ENCODE measurements at places on chromosomes 11 and 22.

- no peak for DNase-seq
These were observed 13.9 kb upstream of the GAL start for GRCh38 chr11:68670208-68670992.

- DNase-seq: no peak
These were observed 297.3 kb downstream of the TBC1D22A start for GRCh38 chr22:47059701-47060161.

GRCh38 chr22:29163808-29164207 lies 41.9 kb upstream of the EMID1 start:
- no peak for DNase-seq

GRCh38 chr11:29343465-29344333 lies 673.1 kb downstream of the KCNA4 start:
- peak; percentile 56 for DNase-seq

- no peak for DNase-seq
These were observed 17.6 kb upstream of the CD81 start for GRCh38 chr11:2359557-2359956.

DNA sequence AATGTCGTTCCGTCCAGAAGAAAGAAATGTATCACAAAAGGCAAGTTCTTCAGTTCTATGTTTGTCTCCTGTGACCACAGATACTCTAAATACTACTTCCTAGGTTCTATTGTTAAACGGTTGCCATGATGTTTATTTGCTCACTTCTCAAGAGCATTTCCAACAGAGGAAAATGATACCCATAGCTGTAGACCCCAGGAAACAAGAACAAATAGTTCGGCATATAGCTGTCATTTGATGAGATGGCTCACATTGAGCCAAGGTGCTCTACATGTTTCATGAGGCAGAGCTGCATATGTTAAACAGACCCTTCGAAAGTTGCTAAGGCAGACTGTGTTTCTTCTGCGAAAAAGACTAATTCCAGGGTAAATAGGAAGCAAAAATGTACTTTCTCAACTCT lies 15.4 kb upstream of the ANGPTL5 start:
- DNase-seq: no peak

GRCh38 chr22:46866591-46866990 lies 104.1 kb downstream of the TBC1D22A start:
- peak; percentile 92 for DNase-seq

DNA sequence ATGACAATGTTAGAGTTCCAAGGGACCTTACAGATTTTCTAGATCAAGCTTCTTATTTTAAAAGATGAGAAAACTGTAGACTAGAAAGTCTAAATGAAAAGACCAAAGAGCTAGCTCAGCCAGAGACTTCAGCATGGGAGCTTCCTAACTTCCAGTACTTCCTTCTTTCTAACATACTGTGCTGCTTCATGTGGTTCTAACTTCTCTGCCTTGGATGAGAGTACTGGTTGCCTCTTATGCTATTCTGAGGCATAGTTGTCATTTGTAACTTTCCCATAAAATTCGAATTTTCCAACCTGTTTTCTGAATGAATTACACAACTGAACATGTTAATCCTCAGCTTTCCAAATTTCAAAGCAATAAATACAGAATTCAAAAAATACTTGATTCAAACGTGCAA lies 1.8 kb downstream of the MTMR2 start:
- DNase-seq: peak; percentile 28

GRCh38 chr22:28958611-28959010 lies 75.2 kb downstream of the ZNRF3 start:
- peak; percentile 92 for DNase-seq

DNA sequence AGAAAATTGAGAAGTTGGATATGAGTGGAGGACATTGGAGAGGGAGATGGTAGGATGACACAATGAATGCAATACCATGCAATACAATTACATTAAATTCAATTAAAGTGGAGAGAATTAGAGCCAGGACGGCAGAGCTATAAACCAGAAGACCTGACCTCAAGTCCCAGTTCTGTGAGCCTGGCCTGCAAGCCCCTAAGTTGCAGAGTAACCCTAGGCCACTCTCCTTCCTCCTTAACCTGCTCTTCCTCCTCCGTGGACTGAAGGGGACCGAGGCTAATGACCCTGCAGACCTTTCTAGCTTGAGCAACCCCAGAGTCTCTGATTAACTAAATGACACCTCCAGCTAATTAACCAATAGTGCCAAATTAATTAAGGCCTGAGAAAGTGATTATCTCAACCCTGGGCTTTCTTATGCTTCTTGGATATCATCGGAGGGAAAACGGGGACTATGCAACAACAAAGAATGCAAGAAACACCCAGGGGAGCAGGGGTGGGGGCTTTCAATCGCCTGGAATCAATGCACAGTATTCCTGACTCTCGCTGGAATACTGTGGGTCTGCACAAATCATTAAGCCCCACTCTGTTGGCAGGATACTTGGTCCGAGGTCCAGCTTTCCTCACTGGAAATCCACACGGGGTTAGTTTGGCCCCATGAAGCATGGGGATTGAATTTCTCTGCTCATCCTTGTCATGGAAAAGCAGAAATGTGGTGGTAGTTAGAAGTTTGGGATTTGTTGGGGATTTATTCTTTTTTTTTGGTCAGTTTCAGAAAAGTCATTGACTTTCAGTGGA lies 548.3 kb downstream of the MN1 start:
- no peak for DNase-seq

DNA sequence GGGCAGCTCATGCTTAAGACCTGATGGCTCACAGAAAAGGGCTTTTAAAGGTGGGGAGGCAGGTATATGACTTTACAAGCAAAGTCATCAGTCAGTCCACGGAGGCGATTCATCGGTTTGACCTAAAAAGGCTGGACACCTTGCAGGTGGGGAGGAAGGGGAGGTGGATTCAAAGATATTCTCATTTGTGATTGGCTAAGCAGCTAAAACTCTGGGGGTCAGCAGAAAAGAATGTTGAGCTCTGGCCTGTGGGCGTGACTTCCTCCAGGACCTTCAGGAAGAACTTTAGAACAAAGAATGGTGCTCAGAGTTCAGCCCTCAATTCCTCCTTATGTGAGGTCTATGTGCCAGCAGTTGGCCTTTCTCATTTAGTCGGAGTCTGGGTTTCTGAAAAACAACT lies 78.3 kb upstream of the LMO1 start:
- no peak for DNase-seq

- no peak for DNase-seq
These were observed 92.6 kb upstream of the GAL start for GRCh38 chr11:68591719-68592118.

GRCh38 chr11:87030458-87031054 lies 7.2 kb upstream of the TMEM135 start:
- DNase-seq: no peak

DNA sequence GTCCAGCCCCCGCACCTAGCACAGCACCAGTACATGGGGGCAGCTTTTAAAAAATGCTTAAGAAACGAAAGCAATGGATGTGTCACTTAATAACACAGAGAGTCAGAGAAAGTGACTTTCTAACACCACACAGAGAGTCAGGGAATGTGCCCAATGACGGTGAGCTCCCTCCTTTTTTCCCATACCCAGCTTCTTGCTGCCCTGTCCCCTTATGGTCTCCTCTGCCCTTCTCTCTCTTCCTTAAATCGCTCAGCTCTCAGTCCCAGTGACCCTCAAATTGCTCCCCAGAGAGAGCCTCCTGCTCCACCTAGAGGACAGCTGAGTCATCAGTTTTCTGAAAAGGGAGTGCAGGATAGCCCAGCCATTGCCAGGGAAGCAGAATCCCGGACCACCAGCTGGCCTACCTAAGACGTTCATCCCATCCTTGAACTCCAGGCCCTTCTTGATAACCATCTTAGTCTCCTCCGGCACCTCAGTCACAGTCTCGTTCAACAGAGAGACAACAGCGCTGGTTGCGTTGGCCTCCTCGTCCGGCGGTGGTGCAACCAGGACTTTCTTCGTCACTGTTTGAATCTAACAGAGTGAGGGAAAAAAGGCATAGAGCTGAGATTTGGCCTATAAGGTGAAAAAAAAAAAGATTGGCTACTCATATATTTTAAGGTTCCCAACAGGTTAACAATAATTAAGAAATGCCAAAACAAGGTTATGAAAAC lies 113.5 kb downstream of the SLC1A2 start:
- DNase-seq: peak; percentile 48

- DNase-seq: no peak
These were observed 32.5 kb downstream of the ABCC8 start for GRCh38 chr11:17443926-17444690.

GRCh38 chr11:88327061-88327460 lies 10.5 kb downstream of the CTSC start:
- DNase-seq: no peak

DNA sequence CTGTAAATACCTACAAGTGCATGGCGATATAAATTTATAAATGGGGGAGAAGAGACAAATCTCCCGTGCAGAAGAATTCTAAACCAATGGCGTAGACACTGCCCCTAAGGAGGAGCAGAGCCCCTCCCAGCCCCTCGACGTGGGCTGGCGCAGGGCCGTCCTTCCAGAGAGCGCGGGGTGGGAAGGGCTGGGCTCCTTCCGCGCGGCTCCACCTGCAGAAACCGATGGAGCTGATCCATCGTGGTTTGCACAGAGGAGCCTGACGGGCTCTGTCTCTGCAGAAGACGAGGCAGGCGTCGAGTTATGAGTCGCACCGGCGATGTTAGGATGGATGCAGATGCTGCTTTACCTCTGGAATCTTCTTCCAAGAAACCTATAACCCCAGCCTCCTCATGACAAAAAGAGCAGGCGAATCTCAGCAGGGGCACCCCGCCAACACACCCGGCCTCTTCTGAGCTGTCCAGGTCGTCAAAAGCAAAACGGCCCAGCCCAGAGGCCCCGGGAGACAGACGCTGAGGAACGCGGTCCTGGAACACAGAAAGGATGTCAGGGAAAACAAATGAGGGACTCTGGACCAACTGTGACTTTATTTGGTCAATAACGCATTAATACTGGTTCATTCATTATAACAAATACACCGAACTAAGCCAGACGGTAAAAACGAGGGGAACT lies 11.0 kb upstream of the B4GALNT4 start:
- no peak for DNase-seq

- no peak for DNase-seq
These were observed 123.0 kb downstream of the LDLRAD3 start for GRCh38 chr11:36066891-36067290.

DNA sequence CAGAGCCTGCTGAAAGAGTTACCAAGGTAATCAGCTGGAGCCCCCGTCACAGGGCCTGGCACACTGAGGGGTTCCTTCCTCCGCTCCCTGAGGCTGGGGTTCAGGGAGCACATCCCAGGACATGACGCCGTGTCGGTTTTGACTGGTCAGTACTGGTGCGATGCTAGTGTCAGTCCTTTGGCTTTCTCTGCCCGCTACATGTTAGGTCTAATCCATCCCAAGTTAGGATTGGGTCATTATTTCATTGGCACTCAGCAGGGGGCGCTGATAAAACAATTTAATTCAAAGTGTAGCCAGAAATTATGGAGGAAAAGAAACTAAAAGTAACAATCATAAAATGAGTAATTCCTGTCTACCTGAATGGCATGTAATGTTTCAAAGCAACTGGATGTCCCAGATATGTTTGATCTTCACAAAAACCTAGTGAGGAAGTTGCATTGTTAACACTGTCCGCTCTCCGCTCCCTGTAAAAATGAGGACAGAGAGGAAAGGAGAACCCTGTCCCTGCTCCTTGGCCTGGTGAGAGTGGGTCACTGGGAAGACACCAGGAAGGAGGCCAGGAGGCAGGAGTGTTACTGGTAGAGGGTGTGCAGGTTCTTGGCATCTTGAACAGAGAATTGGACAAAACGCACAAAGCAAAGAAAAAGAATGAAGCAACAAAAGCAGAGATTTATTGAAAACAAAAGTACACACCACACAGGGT lies 27.1 kb downstream of the TSKU start:
- DNase-seq: peak; percentile 43

DNA sequence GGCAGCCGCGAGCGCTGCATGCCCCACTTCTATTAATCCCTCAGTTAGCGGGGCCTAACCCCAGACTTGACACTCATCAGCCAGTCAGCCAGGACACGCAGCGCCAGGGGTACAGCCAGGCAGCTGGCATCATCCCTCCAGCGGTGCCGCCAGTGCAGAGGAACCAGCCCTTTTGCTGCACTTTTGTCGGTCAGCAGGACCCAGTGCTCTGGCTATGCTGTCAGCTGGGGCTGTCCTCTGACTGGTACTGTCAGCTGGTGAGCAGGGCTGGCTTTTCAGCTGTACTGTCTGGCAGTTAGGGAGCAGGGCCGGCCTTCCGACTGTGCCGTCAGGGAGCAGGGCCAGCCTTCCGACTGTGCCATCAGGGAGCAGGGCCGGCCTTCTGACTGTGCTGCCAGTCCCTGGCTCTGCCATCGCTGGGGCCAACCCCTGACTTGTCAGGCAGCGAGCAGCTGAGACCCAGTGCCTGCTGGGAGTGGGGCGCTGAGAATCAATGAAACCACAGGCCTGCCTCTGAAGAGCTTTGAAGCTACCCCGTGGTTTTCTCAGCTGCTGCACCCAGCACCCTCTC lies 115.4 kb downstream of the KIAA1671 start:
- DNase-seq: no peak

DNA sequence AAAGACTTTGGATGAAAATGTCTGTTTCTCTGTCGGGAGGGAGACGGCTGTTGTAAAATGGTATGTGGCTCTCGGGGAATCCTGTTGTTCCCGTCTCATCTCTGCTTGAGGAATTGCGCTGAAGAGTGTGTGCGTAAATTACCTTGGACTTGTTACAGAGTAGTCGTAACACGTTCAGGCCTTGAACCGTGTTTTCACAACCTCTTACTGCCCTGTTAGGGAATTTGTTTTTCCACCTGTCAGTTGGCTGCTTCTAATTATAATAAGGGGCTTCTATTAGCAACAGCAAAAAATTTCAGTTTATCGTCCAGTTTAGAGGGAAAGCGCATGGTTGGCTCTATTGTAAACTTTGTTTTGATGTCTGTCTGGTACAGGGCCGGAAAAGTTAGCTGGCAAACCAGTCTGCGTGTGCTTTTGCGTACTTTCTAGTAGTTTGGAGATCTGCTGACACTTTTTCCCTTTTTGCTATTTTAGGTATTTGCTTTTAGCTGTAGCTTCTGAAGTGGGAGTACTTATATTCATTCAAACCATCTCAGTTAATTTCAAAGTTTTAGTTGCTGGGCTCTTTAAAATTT lies 1.5 kb downstream of the HIPK3 start:
- DNase-seq: peak; percentile 72

DNA sequence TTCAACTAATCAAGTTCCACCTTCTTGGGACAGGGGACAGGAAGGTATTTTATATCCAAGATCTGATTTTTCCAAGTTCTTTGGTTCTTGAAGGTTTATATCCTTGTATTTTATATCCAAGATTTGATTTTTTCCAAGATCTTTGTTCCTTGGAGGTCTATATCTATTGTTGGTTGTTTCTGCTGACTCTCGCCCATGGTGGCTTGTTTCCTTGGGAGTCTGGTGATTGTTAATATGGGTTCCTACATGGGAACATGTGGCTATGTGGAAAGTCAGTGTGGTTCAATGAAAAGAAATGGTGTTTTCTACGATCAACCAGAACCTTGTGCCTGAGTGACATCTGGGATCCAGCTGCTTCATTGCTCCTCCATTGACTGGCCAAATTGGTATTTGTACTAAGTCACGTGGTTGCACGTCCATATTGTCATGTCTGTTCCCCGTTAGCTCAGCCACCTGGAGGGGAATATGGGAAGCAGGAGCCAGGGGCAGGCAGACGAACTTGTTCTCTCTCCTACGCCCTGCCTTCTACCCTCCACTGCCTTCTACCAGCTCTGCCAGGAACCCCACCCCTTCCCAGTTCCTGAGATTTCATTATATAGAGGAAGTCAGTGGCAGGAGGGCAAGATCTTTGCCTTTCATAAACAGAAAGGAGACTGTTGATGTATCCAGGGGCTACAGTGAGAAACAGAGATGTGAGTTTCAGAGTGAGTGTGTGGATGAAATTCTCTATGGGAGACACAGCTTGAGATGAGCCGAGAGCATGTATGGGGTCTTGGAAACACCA lies 11.1 kb upstream of the CSF2RB start:
- DNase-seq: no peak

- DNase-seq: no peak
These were observed 8.9 kb downstream of the YPEL1 start for GRCh38 chr22:21726650-21727049.

Measured in fibroblast of mammary gland (primary cell).